Hematopoietic multipotent progenitor cell treated with erythropoietin and hydrocortisone succinate and interleukin-3 and kit ligand, for 17 days (in vitro differentiated cells): ENCODE measurements at places on chromosomes 6 and 20.

GRCh38 chr6:122153557-122153956, 245.9 kb upstream of the HSF2 start:
- no peak for DNase-seq

GRCh38 chr6:148470606-148471465, 128.2 kb downstream of the SASH1 start:
- no peak for DNase-seq

DNA sequence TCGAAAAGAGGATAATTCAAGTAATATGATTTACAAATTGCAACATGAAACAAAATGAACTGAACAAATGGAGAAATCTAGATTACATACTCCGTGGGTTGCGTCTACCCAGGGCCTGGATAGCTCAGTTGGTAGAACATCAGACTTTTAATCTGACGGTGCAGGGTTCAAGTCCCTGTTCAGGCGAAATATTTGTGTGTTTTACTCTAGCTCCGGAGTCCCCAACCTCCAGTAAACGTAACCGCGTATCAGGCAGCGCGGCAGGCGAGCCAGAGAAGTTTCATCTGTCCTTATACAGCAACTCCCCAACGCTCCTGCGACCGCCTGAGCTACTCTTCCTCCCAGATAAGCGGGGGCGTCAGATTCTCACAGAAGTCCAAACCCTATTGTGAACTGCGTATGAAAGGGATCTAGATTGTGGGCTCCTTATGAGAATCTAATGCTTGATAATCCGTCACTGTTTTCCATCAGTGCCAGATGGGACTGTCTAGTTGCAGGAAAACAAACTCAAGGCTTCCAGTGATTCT, 176.1 kb downstream of the TRIM27 start:
- DNase-seq = no peak

DNA sequence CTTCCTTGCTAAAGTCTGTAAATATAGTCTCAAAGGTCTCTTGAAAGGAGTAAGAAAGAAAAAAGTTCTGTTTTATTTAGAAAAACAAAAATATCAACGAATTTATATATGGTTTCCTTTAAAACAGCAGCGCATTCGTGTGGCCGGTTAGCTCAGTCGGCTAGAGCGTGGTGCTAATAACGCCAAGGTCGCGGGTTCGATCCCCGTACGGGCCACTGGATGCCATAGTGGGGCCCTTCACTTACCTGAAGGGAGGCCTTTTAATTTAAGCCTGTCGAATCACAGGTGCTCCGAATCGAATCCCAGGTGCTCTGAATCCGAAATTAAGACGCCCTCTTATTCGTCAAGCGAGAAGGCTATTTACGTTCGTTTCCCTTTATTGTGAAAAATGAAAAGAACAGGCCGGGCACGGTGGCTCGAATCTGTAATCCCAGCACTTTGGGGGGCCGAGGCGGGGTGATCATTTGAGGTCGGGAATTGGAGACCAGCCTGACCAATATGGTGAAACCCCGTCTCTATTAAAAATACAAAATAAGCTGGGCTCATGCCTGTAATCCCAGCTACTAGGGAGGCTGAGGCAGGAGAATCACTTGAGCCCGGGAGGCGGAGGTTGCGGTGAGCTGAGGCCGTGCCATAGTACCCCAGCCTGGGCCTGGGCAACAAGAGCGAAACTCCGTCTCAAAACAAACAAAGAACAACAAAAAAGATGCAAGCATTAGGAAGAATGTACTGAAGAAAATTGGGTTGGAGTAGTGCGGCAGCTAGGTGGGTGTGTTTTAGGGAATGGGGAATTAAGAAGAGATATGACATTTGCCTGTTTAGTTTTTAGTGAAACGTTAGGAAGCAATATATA, 195.8 kb upstream of the ZNF184 start:
- peak; percentile 61 for DNase-seq

DNA sequence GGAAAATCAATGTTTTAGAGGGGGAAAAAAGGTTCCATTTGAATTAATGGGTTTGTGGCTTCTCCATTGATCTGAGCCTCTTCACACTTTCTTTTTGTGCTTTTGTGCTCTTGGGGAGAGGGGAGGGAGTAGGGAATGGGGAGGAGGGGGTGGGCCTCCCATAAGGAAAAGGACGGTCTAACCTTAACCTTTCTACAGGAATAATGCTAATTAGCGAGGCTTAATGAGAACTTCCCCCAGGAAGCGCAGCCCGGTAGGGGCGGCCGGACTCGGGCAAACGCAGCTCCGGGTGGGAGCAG, 103.0 kb downstream of the NOL4L start:
- DNase-seq = no peak

DNA sequence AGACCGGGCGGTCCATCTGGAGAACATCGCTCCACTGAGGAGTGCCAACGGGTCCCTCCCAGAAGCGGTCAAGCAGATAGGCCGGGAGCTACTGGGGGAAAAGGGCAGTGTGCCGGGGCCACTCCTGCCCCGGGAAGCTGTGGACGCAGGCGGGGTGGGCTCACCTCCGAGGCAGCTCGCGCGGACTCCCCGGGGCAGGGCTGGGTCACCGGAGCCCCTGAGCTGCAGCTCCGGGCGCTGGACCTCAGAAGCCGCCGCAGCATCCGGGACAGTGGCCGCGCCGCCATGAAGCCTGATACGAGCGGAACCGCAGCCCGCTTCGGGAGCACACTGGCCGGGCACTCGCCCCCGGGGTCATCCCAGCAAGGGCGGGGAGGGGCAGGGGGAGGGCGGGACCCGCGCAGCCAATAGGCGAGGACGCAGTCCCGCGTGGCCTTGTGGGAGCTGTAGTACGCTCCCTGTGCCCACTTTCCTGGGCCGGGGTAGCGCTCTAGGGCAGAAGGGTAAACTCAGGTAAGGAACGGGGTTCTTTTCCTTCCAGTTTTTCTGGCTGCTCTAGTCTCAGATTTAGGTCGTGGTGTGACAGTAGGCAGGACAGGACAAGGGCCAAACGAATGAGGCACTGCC, at the start of gene MOCS1:
Gene MOCS1 (minus strand): TSS at position 332 of the 627 bp plus-strand sequence. CDS start 45 bp downstream, at position 287.
- no peak for DNase-seq

- DNase-seq = no peak
Observed at GRCh38 chr20:63154395-63154794, 61.5 kb downstream of the YTHDF1 start.

DNA sequence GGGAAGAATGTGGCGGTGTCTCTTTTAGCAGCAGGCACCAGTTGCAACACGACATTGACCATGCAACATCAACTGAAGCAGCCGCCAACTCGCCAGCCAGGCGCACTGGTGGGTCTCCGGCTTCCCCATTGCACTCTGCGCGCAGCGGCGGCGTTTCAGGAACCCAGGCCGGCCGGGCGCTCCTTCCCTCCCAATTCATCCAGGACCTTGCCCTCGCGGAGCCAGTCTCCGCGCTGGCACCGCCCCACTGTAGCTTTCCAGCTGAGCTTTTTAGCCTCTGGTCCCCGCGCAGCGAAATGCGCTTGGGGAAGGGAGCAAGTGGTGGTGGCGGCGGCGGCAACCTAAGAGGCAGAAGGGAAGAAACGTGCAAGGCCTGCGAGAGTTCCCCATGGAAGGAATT, 297.9 kb upstream of the RIMS1 start:
- DNase-seq = no peak

GRCh38 chr6:117924690-117925089, 17.6 kb downstream of the SLC35F1 start:
- DNase-seq = no peak

DNA sequence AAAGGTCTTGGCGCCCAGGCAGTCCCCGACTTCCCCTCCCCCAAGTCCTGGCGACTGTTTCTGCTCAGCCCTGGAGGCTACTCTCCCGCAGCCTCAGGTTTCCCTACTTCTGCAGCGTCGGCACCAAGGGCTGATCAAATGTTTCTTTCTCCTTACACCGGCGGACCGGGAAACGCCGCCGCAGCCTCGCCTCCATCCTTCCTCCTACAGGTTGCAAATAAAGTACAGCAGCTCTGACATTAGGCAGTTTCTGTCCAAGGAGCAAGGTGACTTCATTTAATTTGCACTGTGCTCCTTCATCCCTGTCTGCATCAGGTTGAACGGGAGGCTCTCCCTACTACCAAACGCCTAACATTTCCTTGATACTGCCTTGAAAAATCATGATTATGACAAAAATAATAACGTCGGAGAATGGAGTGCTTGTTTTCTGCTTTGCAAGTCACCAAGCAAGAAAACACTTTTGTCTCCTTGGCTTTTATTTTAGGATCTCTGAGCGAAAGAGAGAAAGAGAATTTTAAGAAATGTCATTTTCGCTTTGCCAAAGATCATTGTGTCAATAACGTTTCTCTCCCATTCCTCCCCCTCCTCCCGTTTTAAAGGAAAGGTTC, 1.0 kb downstream of the CLIC5 start:
- no peak for DNase-seq

GRCh38 chr6:165880686-165881085, 217.6 kb upstream of the PDE10A start:
- no peak for DNase-seq

DNA sequence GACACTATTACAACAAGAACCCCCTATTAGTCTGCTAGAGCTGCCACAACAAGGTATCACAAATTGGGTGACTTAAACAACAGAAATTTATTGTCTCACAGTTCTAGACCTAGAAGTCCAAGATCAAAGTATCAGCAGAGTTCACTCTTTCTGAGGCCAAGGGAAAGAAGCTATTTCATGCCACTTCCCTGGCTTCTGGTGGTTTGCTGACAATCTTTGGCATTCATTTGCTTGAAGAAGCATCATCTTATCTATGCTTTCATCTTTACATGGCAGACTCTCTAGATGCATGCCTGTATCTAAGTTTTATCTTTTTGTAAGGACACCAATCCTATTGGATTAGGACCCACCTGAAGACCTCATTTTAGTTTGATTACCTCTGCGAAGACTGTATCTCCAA, 296.8 kb upstream of the MARCKS start:
- no peak for DNase-seq
